DND-41 (cell line): ENCODE measurements at places on chromosomes 5 and 9.

GRCh38 chr9:125847735-125848134, 100.6 kb downstream of the PBX3 start:
- DNase-seq: no peak

GRCh38 chr9:130688072-130688471, 5.5 kb upstream of the EXOSC2 start:
- no peak for DNase-seq

DNA sequence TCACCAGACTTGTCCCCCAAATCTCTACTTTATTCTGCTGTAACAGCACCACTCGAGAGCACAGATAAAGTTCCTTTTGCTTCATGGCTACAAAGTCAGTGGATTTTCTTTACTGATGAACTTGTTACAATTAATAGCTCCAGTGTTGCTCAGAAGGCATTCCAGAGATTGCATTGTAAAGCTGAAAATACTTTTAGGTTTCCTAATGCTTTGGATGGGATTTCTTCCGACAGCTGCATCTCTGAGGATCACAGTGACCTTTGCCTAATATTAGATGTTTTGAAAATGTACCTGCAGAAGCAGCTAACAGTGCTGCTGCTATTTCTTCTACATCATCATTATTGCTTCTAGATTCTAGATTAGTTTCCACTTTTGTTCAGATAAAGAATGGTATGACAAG, 58.8 kb upstream of the TMEM171 start:
- no peak for DNase-seq

DNA sequence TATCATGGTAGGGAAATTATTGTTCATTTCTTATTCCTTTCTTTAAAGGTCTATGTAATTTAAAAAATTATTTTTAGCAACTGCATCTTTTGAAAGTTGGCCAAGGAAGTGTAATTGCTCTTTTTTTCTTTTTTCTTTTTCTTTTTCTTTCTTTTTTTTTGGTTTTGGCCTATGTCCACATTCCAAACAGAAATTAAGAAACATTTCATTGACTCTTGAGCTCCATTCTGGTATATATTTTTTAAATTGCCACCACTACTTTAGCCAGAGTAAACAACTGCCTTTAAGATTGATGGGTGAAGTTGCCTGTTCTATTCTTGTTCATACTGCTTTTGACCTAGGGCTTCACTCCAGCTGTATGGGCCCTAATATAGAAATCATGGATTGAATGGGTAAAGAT, 75.8 kb upstream of the TMEM171 start:
- DNase-seq: no peak

- DNase-seq: no peak
Observed at GRCh38 chr9:38298503-38298902, 94.0 kb upstream of the ALDH1B1 start.

DNA sequence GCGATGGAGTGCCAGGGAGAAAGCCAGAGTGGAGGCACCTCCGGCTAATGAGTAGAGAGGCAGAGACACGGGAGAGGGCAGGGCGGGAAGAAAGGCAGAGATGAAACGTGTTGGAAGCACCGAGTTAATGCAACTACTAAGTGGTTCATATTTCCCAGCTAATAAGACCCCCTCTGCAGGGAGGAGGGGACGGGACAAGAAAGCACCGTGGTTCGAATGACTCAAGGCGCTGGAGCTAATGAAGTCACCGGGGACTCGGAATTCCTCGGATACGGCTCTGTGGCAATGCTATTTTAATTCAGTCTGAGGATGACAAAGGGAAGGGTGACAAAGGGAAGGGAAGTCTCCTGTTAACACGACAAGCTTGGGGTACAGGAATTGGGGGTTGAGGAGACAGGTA, 54.5 kb upstream of the RAPGEF1 start:
- no peak for DNase-seq

DNA sequence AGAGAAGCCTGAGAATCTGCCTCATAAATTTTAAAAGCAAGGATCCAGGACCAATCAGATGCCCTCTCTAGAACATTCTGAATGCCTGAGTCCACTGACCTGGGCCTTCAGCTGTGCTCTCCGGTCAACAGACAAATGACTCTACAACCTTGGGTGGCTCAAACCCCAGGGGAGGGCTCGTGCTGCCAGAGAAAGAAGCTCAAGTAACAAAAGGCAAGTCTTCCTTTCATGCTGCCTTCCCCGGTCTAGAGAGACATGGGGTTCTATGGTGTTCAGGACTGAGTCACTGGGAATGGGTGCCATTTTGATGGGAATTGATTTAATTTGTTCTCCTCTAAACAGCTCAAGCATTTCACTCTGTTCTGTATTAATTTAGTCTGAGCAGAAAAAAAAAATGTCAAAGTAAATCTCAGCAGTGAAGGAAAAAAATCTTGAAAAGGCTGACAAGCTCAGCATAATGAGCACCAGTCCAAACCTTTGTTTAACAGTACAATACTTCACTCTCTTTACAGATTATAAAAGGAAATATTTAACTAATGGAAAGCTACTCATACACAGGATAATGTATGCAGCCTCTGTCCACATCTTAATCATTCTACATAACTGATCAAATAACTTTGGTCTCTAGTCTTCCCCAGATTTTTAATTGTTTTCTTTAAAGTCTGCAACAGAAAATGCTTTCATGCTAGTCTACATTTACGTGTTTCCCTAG, 191.0 kb downstream of the GLIS3 start:
- DNase-seq: no peak

- no peak for DNase-seq
Observed at GRCh38 chr9:116442528-116442927, 244.6 kb upstream of the TRIM32 start.

- DNase-seq: no peak
Observed at GRCh38 chr5:151868451-151868850, 56.2 kb downstream of the GLRA1 start.

DNA sequence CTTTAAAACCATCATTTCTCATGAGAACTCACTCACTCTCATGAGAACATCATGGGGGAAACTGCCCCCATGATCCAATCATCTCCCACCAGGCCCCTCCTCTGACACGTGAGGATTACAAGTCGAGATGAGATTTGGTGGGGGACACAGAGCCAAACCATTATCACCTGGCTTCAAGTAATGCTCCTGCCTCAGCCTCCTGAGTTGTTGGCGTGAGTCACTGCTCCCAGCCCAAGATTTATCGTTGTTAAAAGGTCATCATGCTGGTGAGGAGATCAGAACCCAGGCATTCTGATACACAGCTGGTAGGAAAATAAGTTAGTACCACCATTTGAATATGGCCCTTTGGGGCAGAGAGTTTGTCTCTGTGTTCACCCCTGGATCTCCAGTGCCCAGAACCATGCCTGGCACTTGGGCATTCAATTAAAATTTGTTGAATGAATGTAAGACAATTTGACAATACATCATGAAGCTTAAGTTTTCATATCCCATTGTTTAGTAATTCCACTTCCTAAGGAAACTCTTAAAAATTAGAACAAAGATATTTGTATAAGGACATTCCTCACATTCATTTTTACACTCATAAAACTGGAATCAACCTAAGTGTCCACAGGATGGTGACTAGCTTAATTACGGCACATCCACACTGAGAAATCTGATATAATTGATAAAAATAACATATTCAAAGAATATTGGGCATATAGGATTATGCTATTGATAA, 58.0 kb upstream of the COL15A1 start:
- no peak for DNase-seq

GRCh38 chr5:54148067-54148845, 162.1 kb downstream of the ARL15 start:
- no peak for DNase-seq

DNA sequence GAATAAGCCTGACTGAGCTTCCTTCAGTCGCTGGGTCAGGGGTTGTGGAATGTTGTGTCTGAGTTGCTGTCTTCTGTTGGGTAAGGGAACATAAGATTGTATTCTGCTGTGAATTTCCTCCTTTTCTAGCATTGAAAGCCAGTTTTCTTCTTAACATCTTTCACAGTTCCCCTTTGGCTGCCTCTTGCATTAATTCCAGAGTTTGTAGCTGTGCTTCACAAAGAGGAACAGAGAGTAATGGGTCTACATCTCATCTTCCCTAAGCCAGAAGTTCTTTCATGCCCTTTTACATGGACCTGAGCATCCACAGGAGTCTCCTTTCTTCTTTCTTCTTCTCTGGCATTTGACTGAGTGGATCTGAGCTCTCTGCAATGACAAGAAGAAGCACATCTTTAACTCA, 686.8 kb downstream of the KCTD16 start:
- DNase-seq: no peak

DNA sequence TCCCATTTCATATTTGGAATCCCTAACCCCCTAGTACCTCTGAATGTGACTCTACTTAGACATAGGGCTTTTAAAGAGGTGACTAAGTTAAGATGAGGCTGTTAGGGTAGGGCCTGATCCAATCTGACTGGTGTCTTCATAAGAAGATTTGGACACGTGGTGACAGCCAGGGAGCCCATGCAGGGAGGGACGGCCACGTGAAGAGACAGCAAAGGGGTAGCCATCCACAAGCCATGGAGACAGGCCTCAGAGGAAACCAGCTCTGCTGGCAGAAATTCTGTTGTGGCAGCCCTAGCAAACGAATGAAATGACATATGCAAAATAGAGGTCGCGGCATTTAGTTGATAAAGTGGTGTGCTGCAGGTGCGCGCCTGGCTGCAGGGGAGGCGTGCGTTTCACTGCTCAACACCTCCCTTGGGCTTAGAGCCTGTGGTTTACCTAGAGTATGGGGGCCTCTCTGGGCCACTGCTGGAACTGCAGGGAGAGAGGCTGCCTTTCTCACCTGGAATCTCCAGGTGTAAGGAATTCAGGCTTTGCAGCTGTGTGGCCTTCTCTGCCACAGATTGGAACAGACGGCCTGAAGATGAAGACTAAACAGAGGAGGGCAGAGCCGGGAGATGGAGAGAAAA, 7.1 kb upstream of the AFAP1L1 start:
- DNase-seq: no peak

DNA sequence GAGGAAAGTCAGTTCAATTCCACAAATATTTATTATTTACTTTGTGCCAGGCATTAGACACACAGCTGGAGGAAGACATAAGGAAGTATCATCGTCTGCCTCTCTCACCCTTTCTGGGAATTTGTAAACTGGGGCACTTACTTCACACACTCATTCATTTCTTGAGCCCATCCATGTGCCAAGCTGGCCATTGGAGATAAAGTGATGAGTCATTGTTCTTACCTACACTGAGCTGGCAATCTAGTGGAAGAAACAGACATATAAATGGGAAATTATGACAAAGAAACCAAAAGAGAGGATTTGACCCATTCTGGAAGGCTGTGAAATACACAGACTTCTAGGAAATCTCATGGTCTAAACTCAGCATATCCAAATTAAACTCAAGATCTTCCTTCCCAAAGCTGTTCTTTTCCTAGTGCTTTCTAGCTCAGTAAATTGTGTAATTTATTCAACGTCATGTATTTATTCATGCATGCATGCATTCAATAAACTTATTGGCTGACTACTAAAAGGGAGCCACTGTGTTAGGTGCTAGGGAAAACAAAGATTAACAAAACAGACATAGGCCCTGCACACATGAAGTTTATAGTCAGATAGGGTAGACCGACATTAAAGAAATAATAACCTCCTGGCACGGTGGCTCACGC, 65.3 kb downstream of the SH3RF2 start:
- DNase-seq: no peak

GRCh38 chr9:126773004-126773607, 31.7 kb upstream of the ZBTB43 start:
- DNase-seq: peak; percentile 40

DNA sequence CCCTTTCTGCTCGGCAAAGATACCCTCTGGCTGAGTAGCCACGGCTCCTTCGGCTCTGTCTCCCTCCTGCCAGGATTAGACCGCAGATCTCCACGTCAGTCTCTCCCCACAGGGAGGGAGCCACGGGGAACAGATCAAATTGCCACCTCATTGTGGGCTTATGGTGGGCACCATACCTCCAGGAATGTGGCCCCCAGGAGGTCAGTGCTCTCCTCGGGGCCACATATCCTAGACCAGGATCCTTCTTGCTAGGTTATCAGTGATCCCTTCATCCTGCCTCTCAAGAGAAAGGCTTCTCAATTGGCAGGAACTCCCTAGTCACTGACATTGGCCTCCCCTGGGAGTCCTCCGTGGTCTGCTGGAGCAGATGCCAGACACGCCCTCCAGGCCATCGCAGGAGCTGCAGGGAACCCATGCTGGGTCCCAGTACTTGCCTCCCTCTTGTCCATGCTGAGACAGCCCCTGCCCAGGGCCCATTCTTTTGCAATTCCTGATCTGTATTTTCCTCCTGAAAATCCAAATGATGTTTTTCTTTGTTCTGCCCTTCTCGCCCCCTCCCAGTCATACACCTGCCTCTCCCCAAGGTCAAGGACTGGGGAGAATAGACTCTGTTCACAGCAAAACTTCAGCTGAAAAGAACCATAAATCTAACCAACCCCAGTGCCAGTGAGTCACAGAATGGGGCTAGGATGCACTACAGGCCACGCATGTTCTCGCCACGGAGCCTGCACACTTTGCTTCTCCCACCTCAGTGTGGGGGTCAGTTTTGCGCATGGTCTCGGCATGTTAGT, 31.6 kb upstream of the ENHO start:
- DNase-seq: peak; percentile 8

GRCh38 chr9:111957856-111958631, 61.4 kb downstream of the UGCG start:
- DNase-seq: no peak

DNA sequence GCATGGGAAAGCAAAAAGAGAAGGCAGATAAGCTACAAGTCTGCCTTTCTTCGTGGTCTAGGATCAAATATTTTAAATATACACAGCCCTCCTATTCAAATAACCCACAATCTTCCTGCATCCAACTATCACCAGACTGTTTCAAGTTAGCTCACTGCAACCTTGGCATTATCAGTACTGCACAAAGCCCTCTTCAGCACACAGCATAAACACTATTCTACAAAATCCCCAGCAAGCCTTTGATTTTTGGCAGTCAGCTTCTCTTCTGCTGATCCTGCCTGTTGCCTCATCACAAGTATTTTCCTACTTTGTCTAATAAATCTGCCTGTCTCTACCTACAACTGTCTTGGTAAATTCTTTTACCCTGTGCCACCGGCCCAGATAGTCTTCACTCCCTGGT, 142.9 kb downstream of the COX7C start:
- DNase-seq: no peak

- DNase-seq: no peak
Observed at GRCh38 chr5:66701244-66701643, 105.1 kb downstream of the MAST4 start.

GRCh38 chr9:83639266-83639665, 16.3 kb downstream of the IDNK start:
- no peak for DNase-seq

DNA sequence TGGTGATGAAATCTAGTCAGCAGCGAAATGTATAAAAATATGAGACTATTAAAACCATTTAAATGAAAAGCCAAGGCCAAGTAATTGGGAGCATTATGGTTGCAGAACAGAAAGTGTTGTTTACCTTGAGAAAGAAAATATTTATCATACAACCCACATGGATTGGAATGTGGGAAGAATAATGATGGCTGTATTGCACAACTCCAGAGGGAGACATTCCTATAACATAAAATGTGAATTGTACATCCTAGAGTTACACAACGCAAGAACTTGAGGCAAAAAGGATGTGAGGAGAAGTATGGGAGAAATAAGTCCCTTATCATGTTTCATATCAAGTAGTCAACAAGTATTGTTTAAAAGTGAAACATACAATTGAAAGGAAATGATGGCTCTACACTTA, 1014.0 kb upstream of the SEMA6A start:
- DNase-seq: no peak
